ENCODE measurements at places on chromosomes 1 and 21. TPM values are rescaled to one million over a fixed set of nuclear protein-coding genes. Genes with fewer than 3 reads are reported as not detected.

The S100A7A gene
- total RNA-seq = not detected

The ARHGEF10L gene
- not detected for total RNA-seq

The MAB21L3 gene
- total RNA-seq = not detected

The STIL gene
- total RNA-seq = 40.8 TPM

The DISP3 gene
- total RNA-seq = 0.18 TPM

GRCh38 chr1:213094446-213094845 lies 43.4 kb downstream of the RPS6KC1 start:
- peaks cover 24% of the 10 kb centered on the region for H3K36me3 ChIP-seq
- H3K4me3 ChIP-seq = no peak overlapping the region

- H3K27ac ChIP-seq = no peak overlapping the region
- no peaks in the 10 kb centered on the region for H3K27me3 ChIP-seq
- H3K36me3 ChIP-seq = no peaks in the 10 kb centered on the region
- H3K4me3 ChIP-seq = no peak overlapping the region
These were observed 25.9 kb upstream of the NID1 start for GRCh38 chr1:236090741-236091147.

- H3K27me3 ChIP-seq = peaks cover under 1% of the 10 kb centered on the region
- peaks cover 12% of the 10 kb centered on the region for H3K4me1 ChIP-seq
- no peak overlapping the region for H3K4me3 ChIP-seq
- no peaks in the 10 kb centered on the region for H3K36me3 ChIP-seq
These were observed 72.6 kb upstream of the USP24 start for GRCh38 chr1:55287723-55288122.

DNA sequence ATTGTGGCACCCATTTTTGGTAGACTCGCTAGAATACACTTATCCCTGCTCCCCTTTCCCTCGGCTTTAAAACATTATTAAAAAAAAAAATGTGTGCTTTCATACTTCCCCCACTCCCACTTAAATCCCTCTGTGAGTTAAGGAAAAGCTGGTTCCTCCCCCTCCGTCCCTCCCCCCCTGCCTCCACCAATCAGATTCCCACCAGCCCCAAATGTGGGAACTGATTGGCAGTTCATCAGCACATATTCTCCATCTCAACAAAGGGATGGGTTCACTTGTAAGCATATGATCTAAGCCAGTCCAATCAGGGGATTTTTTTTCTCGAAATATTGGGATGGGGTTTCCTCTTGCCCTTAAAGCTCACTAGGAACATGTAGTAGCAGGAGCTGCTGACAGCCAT lies 10.8 kb upstream of the FYB2 start:
- no peaks in the 10 kb centered on the region for H3K4me1 ChIP-seq
- no peak overlapping the region for H3K27ac ChIP-seq
- no peak overlapping the region for H3K4me3 ChIP-seq
- H3K36me3 ChIP-seq = no peaks in the 10 kb centered on the region

- H3K4me1 ChIP-seq = peaks cover 2% of the 10 kb centered on the region
- no peak overlapping the region for H3K4me3 ChIP-seq
- no peak for DNase-seq
- peaks cover 4% of the 10 kb centered on the region for H3K27me3 ChIP-seq
These were observed 28.7 kb upstream of the DYRK1A start for GRCh38 chr21:37337831-37338230.

DNA sequence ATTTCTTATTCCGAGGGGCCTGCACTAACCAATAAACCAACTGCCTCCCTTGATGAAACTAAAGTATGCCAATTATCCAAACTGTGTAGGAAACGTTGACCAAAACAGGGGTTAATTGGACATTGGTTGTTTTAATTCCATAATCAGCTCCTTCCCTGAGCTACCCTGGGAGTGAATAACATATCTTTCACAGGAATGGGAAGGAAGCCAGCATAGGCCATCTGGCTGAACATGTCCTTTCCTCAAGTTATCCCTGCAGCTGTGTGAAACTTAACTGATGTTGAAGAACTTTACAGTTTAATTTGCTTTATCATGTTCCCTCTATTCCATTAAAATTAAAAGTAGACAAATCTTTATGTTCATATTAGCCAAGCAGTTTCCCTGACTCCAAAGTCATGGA lies 75.4 kb downstream of the NRIP1 start:
- DNase-seq = no peak
- H3K36me3 ChIP-seq = no peaks in the 10 kb centered on the region
- no peak overlapping the region for H3K4me3 ChIP-seq
- H3K27me3 ChIP-seq = no peaks in the 10 kb centered on the region
- H3K4me1 ChIP-seq = no peaks in the 10 kb centered on the region
- H3K27ac ChIP-seq = no peak overlapping the region

- H3K27me3 ChIP-seq = peaks cover 33% of the 10 kb centered on the region
- H3K36me3 ChIP-seq = no peaks in the 10 kb centered on the region
- DNase-seq = no peak
- H3K27ac ChIP-seq = no peak overlapping the region
- H3K4me1 ChIP-seq = no peaks in the 10 kb centered on the region
These were observed 7.6 kb upstream of the RXRG start for GRCh38 chr1:165452336-165453130.

Measured in activated CD4-positive, alpha-beta memory T cell treated with anti-CD3 and anti-CD28 coated beads, Interleukin-2, amount 10 ng/mL, durations not matched to agents 7 days and 5 days (primary cell).